ENCODE measurements at places on chromosomes 7 and 10. TPM values are rescaled to one million over a fixed set of nuclear protein-coding genes. Genes with fewer than 3 reads are reported as not detected.

Gene SVOPL
- total RNA-seq = not detected

Gene TACR2
- total RNA-seq = 0.41 TPM

Gene CALHM3
- not detected for total RNA-seq

Gene CLDN3
- not detected for total RNA-seq

Gene MMD2
- not detected for total RNA-seq

Gene FRAT1
- total RNA-seq = 3.1 TPM

Gene ALOX5
- total RNA-seq = 6.3 TPM

Gene PON3
- total RNA-seq = 1.7 TPM

DNA sequence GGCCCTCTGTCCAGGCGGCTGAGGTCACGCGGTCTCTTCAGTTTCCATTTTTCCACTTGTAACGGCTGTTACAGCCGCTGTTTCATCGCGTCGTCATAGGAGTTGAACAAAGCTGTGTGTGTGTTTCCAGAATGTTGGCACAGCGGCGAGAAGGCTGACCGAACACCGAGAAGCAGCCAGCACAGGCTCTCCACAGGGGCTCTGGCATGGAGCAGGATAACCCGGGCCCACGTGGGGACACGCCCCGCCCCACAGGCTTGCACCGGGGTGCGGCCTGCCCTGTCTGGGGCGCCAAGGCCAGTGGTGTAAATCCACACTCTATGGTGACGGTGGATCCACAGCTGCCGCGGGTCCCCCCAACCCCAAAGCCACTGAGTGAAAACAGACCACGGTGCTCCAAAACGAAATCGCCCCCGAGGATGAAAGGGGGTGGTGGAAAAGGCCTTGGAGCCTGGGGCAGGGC, 448.2 kb downstream of the DNAJB6 start:
- H3K4me3 ChIP-seq = no peak overlapping the region
- H3K36me3 ChIP-seq = no peaks in the 10 kb centered on the region
- DNase-seq = no peak
- no peak overlapping the region for H3K27ac ChIP-seq
- no peaks in the 10 kb centered on the region for H3K27me3 ChIP-seq

- no peak overlapping the region for H3K4me3 ChIP-seq
- no peaks in the 10 kb centered on the region for H3K27me3 ChIP-seq
- H3K4me1 ChIP-seq = no peaks in the 10 kb centered on the region
- H3K36me3 ChIP-seq = no peaks in the 10 kb centered on the region
These were observed 257.2 kb downstream of the TWIST1 start for GRCh38 chr7:18860221-18860620.

GRCh38 chr7:36131026-36131425, 22.0 kb upstream of the EEPD1 start:
- peak overlapping the region; percentile 39 for H3K27ac ChIP-seq
- no peak overlapping the region for H3K4me3 ChIP-seq
- no peak for DNase-seq
- peaks cover 31% of the 10 kb centered on the region for H3K4me1 ChIP-seq
- H3K27me3 ChIP-seq = no peaks in the 10 kb centered on the region

GRCh38 chr7:150405584-150406311, 26.6 kb downstream of the ZNF775 start:
- no peaks in the 10 kb centered on the region for H3K36me3 ChIP-seq
- DNase-seq = no peak
- H3K27me3 ChIP-seq = no peaks in the 10 kb centered on the region
- H3K27ac ChIP-seq = peak overlapping the region; percentile 93
- H3K4me3 ChIP-seq = peak overlapping the region; percentile 76

GRCh38 chr10:92573091-92573797, 649 bp downstream of the IDE start:
- peaks cover 33% of the 10 kb centered on the region for H3K4me1 ChIP-seq
- no peaks in the 10 kb centered on the region for H3K36me3 ChIP-seq
- no peak for DNase-seq
- peak overlapping the region; percentile 95 for H3K4me3 ChIP-seq
- H3K27me3 ChIP-seq = no peaks in the 10 kb centered on the region

DNA sequence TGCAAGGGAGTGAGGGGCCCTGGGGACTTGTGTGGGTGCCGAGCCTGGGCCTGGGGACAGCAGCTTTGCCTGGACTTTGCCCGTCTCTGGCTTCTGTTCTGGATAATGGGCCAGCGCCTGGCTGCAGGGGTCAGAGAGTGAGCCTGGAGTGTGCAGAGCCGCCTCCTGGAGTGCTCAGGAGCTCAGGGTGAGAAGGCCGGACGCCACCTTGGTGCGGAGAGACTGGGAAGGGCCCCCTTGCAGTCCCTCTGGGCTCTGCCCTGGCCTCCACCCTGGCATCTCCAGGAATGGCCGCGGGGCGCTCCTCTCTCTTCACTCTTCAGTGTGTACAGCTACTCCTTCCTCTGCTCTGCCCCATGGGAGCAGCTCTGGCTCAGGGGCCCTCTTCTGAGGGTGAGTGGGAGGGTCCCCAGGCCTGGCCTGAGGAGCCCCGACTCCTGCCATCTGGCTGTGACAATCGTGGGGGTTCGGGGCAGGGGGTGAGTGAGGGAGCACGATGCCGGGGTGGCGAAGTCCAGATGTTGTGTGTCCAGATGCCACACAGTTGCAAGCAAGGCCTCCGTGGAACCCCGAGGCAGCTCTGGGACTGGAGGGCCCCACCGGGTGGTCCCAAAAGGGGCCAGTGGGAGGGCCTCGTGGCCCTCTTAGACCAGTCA, 187.1 kb downstream of the DNAJB6 start:
- H3K4me3 ChIP-seq = no peak overlapping the region
- no peaks in the 10 kb centered on the region for H3K4me1 ChIP-seq
- H3K27me3 ChIP-seq = no peaks in the 10 kb centered on the region
- H3K36me3 ChIP-seq = no peaks in the 10 kb centered on the region

GRCh38 chr10:3306050-3306449, 133.5 kb upstream of the PITRM1 start:
- no peaks in the 10 kb centered on the region for H3K4me1 ChIP-seq
- H3K27me3 ChIP-seq = no peaks in the 10 kb centered on the region
- H3K36me3 ChIP-seq = no peaks in the 10 kb centered on the region
- DNase-seq = no peak

DNA sequence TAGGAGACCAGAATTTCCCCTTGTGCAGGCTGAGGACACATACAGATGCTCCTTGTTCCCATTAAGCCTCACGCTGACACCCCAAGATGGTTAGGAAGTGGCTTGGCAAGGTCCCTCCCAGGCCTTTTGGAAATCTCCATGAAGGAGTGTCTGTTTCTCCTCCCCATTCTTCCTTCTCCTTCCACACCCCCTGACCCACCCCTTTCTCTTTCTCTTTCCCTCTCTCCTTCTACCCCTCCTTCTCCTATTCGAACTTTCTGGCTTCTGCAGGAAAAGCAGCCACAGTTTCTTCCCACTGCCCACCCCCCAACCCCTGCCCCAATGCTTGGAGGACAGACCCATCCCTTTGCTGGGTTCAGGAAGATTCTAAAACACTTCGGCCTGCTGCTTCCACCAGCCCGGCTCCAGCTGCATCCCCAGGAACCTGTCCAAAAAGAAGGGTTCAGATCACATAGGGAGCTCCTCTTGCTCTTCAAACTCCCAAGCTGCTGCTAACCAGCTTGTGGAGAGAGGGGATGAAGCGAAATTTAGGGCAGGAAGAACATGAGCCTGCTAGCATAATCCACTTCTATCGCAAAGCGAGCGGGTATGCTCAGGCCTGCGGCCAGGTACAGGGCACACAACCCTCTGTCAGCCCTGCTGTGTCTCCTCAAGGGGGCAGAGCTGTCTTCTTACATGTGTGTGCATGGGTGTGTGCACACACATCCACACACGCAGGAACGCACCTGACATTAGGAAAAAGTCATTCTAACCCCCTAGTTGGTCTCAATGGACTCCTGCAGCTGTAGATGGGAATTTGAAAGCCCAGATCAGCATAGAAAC, 80.4 kb downstream of the PPP1R3C start:
- H3K36me3 ChIP-seq = no peaks in the 10 kb centered on the region
- no peaks in the 10 kb centered on the region for H3K27me3 ChIP-seq
- peak; percentile 57 for DNase-seq
- peak overlapping the region; percentile 26 for H3K4me3 ChIP-seq
- H3K4me1 ChIP-seq = peaks cover 18% of the 10 kb centered on the region
- H3K27ac ChIP-seq = peak overlapping the region; percentile 56

DNA sequence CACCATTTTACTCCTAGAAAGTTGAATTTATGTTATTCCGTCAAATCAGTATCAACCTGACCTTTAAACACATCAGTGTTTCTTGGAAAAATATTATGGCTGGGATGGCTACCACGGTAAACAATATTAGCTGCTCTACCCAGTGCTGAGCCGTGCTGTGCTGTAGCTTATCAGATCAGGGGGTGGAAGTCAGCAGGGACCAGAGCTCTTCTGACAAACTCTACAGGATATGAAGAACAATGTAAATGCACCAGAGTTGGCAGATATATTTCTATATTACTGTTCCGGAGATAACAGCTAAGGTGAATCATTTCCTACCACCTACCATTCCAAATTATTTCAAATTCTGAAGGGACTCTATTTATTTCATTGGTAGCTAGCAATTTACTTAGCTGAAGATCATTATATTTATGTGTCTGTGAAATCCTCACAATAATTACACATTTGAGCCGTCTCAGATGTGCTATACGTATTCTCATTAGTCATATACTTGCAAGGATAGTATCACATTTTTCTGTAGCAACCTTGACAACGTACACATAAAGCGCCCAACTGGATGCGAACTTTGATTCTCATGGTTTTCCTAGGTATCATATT, 76.5 kb downstream of the TEX36 start:
- H3K36me3 ChIP-seq = no peaks in the 10 kb centered on the region
- H3K4me1 ChIP-seq = no peaks in the 10 kb centered on the region
- H3K27ac ChIP-seq = no peak overlapping the region
- H3K4me3 ChIP-seq = no peak overlapping the region
- no peaks in the 10 kb centered on the region for H3K27me3 ChIP-seq

DNA sequence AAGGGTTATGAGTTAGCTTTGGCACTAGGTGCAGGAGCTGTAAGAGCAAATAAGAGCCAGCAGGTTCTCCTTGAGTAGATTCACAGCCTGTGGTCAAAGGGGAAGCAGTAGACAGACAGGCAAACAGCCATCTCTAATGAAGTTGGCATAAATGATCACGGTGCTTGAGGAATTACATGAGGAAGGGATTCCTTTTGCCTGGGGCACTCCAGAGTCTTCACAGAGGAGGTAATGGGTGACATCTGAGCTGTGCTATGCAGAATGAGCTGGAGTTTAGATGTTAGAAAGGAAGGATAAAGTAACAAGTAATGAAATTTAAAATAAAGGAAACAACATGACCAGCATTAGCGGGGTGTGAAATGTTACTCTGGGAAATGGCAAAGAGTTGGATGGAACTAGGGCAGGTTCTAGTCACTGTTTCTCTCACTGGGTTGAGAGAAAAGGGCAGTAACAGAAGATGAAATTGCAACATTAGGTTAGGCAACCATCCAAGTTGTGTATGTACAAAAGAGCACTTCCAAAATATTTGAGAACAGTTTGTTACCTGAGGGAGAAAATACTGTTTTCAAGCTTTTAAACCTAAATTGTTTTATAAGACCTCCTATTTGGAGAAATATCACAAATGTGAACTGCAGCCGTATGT, 613.8 kb downstream of the PHTF2 start:
- no peak overlapping the region for H3K4me3 ChIP-seq
- DNase-seq = no peak
- no peak overlapping the region for H3K27ac ChIP-seq
- no peaks in the 10 kb centered on the region for H3K4me1 ChIP-seq
- no peaks in the 10 kb centered on the region for H3K27me3 ChIP-seq
- no peaks in the 10 kb centered on the region for H3K36me3 ChIP-seq

DNA sequence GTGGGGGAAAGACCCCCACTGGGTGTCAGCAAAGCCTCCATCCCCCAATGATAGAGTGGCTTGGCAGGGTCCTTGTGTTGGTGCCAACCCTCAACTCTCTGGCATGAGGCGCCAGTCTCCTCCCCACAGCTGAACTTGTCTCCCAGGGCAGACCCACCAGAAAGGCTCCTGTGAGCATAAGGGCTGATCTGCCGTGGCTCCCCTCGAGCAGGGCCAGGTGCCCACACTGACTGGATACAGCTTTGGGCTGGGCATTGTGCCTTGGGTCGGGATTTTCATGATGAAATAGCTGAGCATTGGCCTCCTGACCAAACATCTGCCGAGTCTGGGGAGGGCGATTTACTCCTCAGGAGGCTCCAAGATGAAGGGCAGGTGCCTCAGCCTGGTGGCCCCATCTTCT, 68.1 kb upstream of the NPTX2 start:
- H3K27ac ChIP-seq = no peak overlapping the region
- no peaks in the 10 kb centered on the region for H3K36me3 ChIP-seq
- DNase-seq = no peak
- H3K4me1 ChIP-seq = no peaks in the 10 kb centered on the region
- no peaks in the 10 kb centered on the region for H3K27me3 ChIP-seq
- no peak overlapping the region for H3K4me3 ChIP-seq

GRCh38 chr7:67842571-67842970, 845.9 kb downstream of the TYW1 start:
- no peaks in the 10 kb centered on the region for H3K27me3 ChIP-seq
- DNase-seq = no peak
- H3K4me3 ChIP-seq = no peak overlapping the region
- no peaks in the 10 kb centered on the region for H3K36me3 ChIP-seq
- H3K4me1 ChIP-seq = no peaks in the 10 kb centered on the region
- H3K27ac ChIP-seq = no peak overlapping the region

DNA sequence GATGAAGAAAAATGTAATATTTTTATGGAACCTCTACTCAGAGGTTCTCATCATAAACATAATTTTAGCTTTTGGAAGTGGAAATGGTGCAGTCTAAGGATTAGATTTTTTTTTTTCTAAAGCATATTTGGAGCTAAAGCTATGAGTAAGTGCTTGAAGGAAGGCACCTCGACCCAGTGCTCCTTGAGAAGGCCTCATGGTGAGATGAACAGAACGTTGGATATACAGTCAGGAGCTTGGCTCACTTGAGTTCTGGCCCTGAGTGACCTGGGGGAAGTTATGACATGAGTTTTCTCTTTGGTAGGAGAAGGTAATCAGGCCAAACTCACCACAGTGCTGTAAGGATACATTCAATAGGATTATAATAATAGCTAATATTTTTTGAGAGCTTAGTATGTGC, 163.3 kb downstream of the JCAD start:
- peak overlapping the region; percentile 61 for H3K27ac ChIP-seq
- no peaks in the 10 kb centered on the region for H3K27me3 ChIP-seq
- DNase-seq = no peak
- H3K4me3 ChIP-seq = no peak overlapping the region
- no peaks in the 10 kb centered on the region for H3K36me3 ChIP-seq
- peaks cover 19% of the 10 kb centered on the region for H3K4me1 ChIP-seq

DNA sequence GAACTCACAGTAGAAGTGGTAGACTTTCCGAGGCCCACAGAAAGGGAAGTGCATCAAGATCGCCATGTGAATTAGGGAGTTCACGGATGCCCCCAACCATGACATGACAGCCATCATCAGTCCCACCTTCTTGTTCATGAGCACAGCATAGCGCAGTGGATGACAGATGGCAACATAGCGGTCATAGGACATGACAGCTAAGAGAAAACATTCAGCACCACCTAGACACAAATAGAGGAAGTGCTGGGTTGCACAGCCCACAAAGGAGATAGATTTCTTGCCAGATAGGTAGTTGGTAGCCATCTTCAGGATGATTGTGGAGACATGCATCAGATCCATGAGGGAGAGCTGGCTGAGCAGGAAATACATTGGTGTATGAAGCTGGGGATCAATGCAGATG, 342 bp downstream of the OR2AE1 start:
- H3K27ac ChIP-seq = no peak overlapping the region
- H3K36me3 ChIP-seq = no peaks in the 10 kb centered on the region
- no peak for DNase-seq
- H3K27me3 ChIP-seq = no peaks in the 10 kb centered on the region
- H3K4me3 ChIP-seq = no peak overlapping the region
- no peaks in the 10 kb centered on the region for H3K4me1 ChIP-seq
